CD4-positive, alpha-beta T cell (primary cell): ENCODE measurements at places on chromosomes 3 and 15.

- DNase-seq: no peak
Observed at GRCh38 chr3:127461286-127461910, 129.1 kb downstream of the TPRA1 start.

GRCh38 chr3:66476852-66477381, 23.9 kb downstream of the LRIG1 start:
- no peak for DNase-seq

GRCh38 chr3:72597756-72598195, 250.5 kb downstream of the SHQ1 start:
- no peak for DNase-seq

DNA sequence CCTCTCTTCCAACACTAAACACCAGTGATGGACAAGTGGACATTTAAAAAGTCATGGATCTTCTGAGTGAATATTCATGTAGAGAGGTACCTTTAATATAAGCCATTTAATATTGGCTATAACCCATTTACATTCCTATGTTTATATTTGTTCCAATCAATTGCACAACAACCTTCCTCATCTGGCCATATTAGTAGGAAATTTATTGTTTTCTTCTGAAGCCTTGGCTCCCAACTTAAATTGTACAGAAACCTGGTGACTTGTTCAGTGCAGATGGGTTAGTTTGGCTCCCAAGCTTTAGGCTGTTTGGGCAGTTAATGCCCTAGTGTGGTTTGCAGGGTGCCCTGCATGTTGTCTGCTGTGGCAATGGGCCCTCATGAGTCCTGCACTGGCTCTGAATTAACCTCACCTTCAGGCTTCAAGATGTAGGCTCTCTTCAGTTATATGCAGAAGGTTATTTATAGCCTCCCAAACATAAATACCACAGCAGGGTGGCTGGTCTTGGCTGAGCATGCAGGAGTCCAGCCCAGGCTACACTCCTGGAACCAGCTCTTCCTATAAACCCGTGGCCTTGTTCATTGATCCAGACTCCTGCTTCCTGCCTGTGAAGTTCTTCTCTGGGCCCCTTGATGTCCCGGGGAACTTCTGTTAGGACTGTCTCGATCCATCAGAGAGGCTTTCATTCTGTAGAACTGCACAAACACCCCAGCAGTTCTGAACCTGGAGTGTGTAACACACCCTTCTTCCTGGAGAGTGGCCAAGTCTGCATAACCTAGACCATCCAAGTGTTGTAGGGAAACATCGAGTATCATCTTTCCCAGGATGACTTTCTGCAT, 57.0 kb downstream of the DUT start:
- DNase-seq: no peak

GRCh38 chr3:118128886-118129285, 905.8 kb downstream of the IGSF11 start:
- no peak for DNase-seq

DNA sequence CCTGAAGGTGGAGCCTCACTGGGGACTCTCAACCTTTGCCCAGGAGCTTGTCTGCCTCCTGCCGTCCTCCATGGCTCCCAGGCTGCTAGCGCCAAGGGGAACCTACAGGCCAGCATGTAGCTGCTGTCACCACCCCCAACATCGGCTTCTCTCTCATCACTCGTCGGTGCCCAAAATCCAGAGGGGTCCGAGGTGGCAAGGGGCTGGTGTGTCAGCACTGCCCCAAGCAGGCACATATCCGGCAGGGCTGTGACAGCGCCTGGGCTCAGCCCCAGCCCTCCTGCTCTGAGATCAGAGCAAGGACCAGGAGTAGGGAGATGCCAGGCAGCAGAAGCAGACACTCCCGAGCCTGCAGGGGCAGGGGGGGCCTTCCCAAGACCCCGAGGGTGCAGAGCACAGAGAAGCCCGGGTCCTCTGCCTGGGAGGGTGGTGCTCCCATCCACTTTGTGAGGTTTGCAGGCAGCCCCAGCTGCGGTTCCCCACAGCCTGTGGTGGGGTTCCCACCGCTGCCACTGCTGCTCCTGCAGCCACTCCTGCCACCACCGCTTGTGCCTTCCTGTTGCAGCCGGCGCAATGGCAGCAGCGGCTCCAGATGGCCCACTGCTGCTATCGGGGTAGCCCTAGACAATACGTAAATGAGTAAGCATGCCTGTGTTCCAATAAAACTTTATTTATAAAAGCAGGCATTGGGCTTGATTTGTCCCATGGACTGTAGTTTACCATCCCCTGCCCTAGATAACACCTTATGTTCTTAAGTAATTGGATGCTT, 451.0 kb downstream of the EPHA6 start:
- DNase-seq: no peak

GRCh38 chr3:177642042-177642803, 444.9 kb upstream of the TBL1XR1 start:
- DNase-seq: no peak

DNA sequence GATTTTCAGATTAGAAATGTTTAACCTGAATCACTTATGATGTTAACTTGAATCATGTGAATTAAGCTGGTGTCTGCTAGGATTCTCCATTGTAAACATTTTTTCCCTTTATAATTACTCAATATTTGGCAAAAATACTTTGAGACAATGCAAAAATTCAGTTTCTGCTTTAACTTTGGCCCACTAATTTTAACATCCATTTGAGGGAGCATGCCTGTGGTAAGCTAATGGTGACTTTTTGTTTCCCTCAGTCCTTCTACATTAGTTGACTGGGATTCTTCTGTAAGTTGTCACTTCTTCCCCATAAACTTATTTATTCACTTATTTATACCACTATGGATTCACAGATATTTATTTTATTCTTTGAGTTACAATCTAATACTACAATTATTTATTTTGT, 59.3 kb downstream of the PIK3R4 start:
- no peak for DNase-seq

DNA sequence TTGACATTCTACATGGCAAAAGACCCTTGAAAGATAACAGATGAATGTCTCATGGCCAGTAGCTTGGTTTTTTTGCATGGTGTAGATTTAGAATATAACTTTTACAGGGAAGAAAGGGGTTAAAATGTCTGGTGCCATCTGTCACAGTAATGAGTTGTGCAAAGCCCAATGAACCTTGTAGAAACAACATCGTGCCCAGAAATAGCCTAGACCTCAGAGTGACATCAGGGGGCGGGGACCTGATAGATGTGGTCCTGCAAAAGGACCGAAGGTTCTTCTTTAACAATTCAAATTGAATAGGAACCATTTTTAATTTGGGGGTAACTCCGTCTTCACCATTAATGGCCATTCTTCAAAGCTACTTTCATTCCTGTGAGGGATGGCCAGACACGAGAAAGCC, 254.1 kb upstream of the CTDSPL start:
- no peak for DNase-seq

DNA sequence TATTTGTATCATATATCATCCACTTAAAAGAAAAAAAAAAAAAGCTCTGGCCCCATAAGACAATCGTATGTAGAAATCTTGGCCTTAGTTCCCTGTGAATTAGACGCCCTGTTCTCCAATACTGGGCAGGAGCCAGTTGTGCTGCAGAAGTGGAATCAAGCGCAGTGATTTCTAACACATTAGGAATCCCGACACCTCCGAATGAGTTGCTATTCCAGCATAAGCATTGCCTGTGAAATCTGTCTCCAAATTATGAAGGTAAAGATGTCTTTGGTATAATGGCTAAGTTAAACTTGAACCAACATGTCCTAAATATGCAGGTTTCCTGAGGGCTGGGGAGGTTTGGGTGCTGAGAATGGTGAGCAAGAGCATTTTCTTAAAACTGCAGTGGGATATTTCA, 199.4 kb upstream of the ARRDC4 start:
- no peak for DNase-seq

DNA sequence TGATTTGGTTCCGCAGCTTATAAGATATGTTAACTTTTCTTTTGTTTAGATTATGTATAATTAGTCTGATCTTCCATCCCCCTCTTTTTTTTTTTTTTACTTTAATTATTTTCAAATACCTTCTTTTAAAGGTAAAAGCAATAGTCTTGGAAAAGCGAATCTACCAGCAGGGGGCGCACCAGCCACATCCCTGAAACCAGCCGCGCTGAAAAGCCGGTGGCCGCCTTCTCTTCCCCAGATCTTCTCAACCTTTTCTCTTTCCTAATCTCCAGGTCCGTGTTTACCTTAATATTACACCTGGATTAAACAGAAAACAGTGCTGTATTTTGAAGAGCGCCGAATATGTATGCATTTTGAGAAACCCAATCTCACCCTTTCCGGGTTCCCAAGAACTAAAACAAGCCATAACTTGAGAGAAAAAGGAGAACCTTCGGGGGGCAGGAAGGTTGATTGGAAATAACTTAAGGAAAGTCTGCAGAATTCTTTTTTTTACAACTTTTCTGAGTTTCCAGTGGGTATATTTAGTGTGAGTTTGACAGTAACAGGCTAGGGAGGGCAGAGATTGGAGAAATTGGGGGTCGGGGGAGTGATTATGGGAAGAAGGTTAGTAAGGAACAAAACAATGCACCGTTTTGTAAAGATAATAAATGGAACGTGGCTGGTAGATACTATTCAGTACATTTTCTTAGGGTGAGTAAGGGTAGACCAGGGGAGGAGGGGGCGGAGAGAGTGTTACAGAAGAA, 2.0 kb upstream of the SOX2 start:
- DNase-seq: peak; percentile 29

GRCh38 chr3:100416176-100416575, 14.8 kb downstream of the LNP1 start:
- DNase-seq: no peak

DNA sequence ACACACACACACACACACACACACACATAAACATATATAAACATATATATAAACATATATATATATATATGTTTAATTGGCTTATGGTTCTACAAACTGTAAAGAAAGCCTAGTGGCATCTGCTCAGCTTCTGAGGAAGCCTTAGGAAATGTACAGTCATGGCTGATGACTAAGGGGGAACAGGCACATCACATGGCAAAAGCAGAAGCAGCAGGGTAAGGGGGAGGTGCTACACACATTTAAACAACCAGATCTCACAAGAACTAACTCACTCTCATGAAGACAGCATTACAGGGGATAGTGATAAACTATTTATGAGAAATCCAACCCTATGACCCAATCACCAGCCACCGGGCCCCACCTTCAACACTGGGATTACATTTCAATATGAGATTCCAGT, 922.9 kb downstream of the SI start:
- DNase-seq: no peak

DNA sequence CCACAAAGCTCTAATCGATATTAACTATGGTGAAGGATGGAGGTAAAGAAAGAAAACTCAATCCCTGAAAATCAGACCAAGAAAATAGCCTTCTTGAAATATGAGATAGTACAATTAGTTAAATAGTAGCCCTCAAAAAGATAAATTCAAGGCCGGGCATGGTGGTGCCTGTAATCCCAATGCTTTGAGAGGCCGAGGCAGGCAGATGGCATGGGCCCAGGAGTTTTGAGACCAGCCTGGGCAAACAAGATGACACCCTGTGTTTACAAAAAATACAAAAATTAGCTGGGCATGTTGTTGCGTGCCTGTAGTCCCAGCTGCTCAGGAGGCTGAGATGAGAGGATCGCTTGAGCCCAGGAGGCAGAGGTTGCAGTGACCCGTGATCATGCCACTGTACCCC, 31.6 kb upstream of the CEP152 start:
- no peak for DNase-seq

DNA sequence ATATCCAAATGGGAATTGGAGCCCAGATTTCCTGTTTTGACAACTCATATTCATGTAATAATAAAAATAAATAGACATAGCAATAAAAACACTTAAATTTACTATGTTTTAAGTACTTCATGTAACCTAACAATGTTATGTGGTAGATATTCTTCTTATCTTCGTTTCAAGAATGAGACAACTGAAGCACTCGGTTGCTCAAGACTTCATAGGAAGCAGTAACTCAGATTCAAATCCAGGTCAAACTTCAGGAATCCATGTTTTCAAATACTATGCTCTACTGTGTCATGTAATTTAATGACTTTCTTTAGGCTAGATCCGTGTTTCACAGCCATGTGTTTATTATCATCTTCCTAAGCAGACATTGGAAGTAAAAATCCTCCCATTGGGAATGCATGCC, 492.2 kb downstream of the CNTN3 start:
- no peak for DNase-seq

- no peak for DNase-seq
Observed at GRCh38 chr15:76064375-76064774, 4.6 kb downstream of the TMEM266 start.

DNA sequence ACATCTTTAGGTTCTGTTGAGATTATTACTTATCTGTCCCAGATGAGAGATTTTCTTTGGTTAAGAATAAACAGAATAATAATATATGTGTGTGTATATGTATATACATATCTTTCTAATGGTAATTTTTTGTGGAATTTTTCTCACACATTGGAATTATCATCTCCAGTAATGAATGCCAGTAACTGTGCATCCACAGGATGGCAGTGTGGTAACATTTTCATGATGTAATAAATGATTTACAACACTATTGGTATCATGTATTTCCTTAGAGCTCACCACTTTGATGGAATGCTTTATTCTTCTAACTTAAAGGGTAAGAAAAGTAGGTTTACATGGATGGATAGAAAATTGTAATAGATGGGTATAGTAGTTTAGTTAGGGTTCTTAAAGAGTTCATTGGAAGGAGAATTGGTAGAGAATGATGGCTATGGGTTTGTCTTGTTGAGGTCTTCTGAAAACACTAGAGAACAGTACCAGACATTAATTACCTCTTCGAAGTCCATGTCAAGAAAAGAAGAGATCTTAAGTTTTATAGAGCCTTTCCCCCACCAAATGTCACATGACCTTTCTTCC, 78.1 kb downstream of the STT3B start:
- DNase-seq: no peak

- DNase-seq: no peak
Observed at GRCh38 chr15:77480859-77481633, 60.4 kb downstream of the HMG20A start.

GRCh38 chr3:110311541-110311940, 760.1 kb upstream of the NECTIN3 start:
- no peak for DNase-seq

GRCh38 chr3:55607844-55608243, 120.7 kb upstream of the WNT5A start:
- no peak for DNase-seq

- no peak for DNase-seq
Observed at GRCh38 chr15:38672814-38673670, 108.4 kb upstream of the RASGRP1 start.

- DNase-seq: no peak
Observed at GRCh38 chr15:90126022-90126421, 23.8 kb upstream of the IDH2 start.

DNA sequence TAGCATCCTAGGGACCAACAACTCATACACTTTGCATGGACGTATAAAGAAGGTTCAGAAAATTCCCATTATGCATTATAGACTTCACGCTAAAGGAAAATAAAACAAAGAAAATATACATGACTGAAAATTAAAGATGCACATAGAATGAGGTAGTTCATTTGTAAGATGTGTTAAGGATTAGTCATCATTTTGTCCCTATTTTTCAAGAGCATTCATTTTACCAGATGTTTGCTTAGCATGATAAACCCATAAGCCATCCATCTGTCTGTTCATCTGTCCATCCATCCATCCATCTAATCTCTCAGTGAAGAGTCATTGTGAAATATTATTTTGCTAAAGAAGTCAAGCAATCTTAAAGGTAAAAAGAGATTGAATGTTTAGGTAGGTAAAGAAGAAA, 80.3 kb downstream of the TFG start:
- DNase-seq: no peak
